NCI-H226 (cell line): ENCODE measurements at places on chromosomes 5 and 9.
A peak's percentile ranks its signal among the peaks of the same experiment; 100 is the strongest.

DNA sequence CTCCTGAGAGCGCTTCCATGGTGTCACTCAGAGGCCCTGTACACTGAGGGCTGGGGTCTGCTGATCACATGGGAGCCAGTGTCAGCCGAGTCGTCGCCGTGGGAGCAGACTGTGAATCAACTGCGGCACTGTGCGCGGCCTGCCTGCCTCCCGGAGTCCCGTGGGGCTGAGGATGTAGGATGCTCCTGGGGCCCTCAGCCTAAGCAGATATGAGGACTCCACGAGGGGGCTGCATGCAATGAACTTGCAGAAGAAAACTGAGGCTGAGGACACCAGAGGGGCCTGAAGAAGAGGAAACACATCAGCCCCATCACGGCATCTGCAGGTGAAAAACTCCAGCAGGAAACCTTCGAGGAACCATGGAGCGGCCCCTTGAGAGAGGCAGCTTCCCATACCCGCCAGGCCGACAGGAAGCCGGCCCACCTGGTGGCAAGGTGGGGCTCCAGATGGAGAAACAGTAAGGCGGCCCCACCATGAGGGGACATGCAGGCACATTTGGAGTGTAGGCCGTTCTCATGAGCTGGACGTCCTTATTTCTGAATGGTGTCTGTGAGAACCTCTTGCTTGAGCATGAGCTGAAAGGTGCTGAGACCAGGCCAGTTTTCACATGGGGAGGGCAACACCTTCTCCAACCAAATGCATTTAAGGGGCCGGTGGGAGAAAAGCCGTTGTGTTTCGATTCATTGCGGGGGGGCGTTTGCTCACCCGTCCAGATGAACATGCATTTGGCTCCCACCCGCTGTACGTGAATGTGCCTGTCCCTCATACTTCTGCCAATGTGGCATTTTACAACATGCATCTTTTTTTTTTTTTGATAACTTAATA lies 35.2 kb upstream of the ADAMTS2 start:
- DNase-seq = no peak

DNA sequence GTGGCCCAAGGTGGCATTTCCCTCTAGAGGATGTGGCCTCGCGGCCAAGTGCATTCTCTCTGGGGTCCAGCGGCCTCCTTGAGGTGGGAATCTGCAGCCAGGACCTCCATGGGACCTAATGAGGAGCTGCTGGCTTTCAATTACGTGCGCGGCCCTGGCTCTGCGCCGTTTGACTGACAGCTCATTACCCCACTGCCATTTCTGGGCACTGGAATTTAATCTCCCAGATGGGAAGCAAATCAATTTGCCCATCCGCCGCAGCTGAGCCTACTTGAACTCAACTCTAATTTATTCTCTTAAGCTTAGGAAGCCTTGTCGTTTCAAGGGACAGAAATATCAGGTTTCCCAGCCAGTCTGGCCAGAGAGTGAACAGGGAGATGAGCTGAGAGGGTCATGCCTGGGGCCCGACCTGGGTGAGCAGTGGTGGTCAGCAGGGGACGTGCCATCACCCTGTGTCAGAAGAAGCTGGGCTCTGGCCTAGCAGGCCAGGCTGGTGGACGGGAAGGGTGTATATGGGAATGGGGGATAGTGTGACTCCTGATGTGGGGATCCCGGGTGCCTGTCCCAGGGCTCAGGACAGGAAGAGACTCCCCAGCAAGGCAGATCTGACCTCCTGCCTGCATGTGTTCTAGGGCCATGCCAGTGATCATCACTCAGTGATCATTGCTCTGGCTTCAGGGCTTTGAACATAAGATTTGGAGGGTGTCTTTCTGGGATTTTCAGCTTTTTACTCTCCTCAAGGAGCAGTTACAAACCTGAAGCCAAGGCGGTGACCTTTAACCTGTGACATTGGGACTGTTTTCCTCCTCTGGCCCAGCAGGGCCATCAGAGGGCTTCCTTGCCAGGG lies 69.7 kb downstream of the MACROH2A1 start:
- DNase-seq = no peak

DNA sequence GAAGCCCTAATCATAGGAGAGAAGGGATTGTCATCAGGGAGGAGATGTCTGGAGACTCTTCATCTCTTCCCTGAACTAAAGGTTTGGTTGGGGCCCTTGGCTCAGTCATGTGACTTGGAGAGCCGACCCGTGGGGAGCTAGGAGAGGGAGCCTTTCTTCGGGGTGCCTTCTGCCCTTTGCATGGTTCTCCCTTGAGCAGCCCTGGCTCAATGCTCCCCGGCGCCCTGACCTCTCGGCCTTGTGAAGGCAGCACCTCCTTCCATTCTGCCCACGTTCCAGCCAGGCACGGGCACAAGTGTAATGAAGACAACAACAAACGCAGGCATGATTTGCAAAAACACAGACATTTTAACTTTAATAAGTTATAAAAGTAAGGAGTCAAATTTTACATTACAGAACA lies 50.4 kb downstream of the ZNF354C start:
- no peak for DNase-seq

DNA sequence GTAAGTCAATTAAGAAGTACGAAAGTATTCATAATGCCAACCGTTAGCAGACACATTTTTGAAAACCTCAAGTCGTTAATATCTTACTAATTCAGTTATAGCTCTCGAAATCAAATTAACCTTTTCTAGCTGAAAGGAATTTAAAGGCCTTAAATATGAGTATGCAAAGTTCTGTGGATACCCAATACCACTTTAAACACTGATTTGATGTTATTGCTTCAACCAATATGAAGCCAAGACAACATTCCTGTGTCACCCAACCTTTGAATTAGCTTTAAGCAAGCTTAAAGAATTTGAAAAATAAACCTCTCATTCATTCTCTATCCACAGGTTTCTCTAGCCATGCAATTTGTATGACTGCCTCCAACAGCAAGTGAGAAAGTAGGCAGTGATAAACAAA lies 204.5 kb downstream of the MCTP1 start:
- no peak for DNase-seq

GRCh38 chr9:123395689-123396511 lies 39.9 kb downstream of the CRB2 start:
- peak; percentile 65 for DNase-seq

DNA sequence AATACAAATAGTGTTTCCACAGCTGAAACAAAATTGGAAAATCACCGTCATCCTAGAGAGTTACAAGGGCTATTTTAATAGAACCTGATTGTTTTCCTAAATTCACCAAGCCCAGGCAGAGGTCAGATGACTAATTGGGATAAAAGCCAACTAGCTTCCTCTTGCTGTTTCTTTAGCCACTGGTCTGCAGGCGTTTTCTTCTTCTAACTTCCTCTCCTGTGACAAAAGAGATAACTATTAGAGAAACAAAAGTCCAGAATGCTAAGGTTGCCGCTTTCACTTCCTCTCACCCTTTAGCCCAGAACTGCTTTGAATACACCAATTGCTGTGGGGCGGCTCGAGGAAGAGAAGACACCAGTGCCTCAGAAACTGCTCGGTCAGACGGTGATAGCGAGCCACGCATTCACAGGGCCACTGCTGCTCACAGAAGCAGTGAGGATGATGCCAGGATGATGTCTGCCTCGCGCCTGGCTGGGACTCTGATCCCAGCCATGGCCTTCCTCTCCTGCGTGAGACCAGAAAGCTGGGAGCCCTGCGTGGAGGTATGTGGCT lies at the start of gene TLR4:
Gene TLR4 (plus strand): TSS at position 380 of the 552 bp plus-strand sequence. CDS start 70 bp downstream, at position 450.
- no peak for DNase-seq
